AG08395 (cell line): ENCODE measurements at places on chromosomes 11 and 22.

- DNase-seq: no peak
These were observed 62.9 kb upstream of the LRRC4C start for GRCh38 chr11:41522391-41522790.

DNA sequence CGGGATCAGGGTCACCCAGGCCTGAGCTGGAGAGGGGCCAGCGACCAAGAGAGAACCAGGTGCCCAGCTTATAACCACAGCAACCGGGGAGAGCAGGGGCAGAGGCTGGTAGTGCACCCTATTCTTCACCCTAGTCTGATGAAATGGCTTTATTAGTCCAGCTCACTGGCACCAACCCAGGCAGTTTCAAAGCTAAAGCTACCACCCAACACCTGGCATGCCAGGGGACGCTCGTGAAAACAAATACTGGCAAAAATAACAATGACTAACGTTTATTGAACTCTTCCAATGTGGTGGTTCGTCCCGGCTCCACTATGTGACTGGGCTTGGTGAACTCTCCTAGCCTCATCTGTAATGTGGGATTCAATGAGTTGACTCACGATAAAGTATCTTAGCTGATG is 30.6 kb downstream of the SCGB1A1 start:
- no peak for DNase-seq

DNA sequence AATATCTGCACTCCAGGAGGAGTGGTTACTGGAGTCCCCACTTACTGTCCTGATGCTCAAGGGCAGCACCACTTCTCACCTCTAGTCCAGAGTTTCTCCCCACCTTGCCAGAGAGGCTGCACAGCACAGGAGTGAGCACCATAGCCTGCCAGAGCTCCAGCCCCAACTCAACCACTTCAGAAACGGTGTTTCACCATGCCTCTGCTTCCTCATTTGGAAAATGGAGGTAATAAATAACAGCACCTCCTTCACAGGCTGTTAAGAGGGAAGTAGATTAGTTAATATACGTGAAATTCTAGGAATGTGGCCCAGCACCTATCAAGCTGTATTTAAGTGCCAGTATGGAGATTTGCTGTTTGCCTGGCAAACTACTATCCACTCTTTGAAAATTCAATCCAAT is 63.0 kb downstream of the GALNT18 start:
- no peak for DNase-seq

DNA sequence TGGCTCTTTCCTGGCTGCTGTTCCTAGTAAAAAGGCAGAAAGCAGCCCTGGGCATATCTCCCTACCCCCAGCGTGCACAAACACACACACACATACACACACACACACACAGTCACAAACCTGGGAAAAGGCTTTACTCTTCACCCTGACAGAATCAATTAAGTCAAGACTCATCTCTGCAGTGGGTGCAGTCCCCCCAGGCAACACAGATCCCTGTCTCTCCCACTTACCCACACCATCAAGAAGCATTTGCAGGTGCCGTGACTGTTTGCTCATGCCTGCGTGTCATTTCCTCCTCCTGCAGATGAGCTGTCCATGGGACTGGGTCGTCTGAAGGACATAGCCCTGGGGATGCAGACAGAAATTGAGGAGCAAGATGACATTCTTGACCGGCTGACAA is 28.6 kb downstream of the SNAP29 start:
- DNase-seq: no peak

DNA sequence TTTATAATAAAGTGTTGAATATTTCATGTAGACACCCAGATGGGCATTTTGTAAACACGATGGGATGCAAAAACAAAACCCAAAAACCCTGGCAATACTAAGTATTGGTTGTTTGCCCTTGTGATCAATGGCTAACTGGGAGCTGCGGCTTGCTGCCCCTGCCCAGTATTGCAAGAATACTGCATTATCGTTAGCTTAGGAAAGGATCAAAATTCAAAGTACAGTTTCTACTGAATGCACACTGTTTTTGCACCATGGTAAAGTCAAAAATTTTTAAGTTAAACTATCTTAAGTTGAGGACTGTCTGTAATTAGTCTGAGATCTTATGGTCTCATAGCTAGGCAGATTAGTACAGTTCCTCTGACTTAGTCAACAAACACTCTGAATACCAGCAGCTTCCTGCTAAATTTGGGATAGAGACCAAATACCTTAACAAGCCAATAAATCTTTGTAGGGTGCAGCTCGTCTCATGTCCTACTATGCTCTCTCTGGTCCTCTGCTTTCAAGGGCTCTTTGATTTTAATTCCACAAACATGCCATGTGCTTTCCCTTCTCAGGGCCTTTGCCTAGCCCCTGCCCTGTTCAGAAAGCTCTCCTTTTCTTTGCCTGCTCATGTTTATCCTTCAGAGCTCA is 4.0 kb downstream of the CCDC90B start:
- peak; percentile 31 for DNase-seq

- no peak for DNase-seq
These were observed 8.8 kb downstream of the OSBPL5 start for GRCh38 chr11:3156282-3156660.

DNA sequence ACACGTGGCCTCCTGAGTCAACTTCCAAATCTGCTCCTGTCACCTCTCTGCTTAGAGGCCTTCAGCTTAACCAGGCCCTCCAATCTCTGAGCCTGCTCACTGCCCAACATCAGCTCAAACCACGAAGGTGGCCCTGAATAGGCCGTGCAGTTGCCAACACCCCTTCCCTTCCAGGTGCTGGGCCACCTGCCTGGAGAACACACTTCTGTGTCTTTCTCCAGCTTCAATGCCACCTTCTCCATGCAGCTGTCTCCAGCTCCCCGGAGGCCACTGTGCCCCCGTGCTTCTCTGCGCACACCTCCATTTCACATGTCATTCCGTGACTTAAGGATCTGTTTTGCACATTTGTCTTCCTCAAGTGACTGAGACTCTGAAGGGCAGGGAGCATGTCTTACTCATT is 5.3 kb downstream of the RELA start:
- no peak for DNase-seq

- no peak for DNase-seq
These were observed 251.8 kb upstream of the KIRREL3 start for GRCh38 chr11:127252321-127252720.

- peak; percentile 92 for DNase-seq
These were observed 348.0 kb downstream of the TENM4 start for GRCh38 chr11:79092791-79093353.

GRCh38 chr11:25838918-25839625 is 492.9 kb upstream of the ANO3 start:
- no peak for DNase-seq

- DNase-seq: peak; percentile 65
These were observed 17.2 kb downstream of the ARHGEF17 start for GRCh38 chr11:73325036-73325981.

DNA sequence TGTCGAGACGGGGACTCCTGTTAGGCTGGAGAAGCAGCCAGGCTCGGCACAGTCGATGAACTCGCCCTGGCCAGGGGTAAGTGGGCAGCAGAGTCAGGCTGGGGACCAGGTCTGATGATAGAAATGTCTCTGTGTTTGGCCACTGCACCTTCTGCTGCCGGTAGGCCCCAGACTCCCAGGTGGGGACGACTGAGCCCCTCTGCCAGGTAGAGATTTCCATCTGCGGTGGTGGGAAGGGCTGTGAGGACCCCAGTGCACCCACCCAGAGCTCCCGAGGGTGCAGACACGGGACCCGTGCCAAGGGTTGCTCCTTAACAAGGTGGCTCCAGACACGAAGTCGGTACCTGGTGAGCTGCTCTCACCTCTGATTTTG is 862.5 kb downstream of the TBC1D22A start:
- no peak for DNase-seq

- DNase-seq: peak; percentile 91
These were observed 79.2 kb upstream of the GRIK4 start for GRCh38 chr11:120432056-120433018.

- peak; percentile 78 for DNase-seq
These were observed 14.6 kb downstream of the MMP13 start for GRCh38 chr11:102940714-102941588.

GRCh38 chr11:117945047-117945810 is 16.0 kb upstream of the TMPRSS13 start:
- no peak for DNase-seq

DNA sequence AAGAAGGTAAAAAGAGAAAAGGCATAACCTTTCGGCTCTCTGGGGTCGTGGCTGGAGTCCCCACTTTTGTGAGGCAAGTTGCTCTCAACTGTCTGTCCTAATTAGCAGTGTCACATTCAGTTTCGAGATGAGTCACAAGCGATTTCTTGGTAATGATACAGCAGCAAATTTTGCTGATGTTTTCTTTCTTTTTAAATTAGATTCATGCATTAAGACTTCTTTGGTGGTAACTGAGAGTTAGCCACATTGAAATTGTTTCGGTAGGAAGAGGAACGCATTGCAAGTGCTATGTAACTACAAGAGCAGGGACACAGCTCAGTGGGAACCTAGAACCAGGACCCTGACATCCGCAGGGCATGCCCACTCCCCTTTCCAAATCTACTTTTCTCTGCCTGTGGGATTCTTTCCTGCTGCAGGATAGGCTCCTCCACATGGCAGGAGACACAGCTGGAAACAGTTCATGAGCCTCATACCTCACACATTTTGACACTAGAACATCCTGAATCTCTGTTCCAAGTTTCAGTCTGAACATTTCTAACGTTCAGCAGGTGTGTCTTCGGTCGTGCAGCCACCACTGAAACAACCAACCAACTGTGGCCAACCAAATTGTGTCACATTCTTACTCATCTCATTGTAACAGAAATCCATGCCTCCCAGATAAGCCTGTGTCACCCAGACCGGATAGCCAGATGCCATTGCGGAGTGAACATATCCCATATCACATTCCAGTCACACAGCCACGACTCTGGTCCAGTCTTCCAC is 987.6 kb downstream of the NTM start:
- no peak for DNase-seq

DNA sequence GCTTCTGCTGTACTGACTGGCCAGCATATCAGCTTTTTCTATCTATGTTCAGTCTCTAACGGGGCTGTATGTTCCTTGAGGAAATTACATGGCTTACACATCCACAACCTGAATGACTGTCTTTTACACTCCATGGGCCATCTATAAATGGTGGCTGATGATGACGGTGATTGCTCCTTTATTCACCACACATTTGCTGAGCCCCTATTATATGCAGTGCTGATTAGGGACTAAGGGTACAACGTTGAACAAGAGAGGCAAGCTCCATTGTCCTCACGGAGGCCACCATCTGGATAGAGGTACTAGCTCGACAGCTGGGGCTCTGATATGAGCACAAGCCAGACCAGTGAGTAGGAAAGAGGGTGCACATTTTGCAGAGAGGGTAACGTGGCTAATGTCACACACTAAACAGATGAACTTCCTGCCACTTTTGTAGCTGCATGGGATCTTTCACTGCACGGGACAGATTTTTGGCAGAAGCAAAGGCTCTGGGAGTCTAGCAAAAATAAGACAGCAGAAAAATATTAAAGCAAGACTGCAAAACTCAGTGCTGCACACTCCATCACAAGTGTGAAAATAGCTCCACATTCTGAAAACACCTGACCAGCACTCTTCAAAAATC is 30.6 kb downstream of the DRD2 start:
- no peak for DNase-seq

DNA sequence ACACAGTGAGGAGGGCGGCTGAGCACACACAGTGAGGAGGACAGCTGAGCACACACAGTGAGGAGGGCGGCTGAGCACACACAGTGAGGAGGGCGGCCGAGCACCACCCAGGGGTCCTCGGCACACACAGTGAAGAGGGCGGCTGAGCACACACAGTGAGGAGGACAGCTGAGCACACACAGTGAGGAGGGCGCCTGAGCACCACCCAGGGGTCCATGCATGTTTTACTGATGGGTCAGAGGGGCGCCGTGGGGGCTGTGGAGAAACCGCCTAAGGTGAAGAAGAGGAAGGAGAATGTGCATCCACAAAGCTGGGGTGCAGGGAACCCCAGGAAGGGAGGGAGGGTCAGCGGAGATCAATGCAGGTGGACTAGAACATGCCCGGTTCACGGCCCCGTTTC is 461.8 kb downstream of the BRD1 start:
- no peak for DNase-seq

DNA sequence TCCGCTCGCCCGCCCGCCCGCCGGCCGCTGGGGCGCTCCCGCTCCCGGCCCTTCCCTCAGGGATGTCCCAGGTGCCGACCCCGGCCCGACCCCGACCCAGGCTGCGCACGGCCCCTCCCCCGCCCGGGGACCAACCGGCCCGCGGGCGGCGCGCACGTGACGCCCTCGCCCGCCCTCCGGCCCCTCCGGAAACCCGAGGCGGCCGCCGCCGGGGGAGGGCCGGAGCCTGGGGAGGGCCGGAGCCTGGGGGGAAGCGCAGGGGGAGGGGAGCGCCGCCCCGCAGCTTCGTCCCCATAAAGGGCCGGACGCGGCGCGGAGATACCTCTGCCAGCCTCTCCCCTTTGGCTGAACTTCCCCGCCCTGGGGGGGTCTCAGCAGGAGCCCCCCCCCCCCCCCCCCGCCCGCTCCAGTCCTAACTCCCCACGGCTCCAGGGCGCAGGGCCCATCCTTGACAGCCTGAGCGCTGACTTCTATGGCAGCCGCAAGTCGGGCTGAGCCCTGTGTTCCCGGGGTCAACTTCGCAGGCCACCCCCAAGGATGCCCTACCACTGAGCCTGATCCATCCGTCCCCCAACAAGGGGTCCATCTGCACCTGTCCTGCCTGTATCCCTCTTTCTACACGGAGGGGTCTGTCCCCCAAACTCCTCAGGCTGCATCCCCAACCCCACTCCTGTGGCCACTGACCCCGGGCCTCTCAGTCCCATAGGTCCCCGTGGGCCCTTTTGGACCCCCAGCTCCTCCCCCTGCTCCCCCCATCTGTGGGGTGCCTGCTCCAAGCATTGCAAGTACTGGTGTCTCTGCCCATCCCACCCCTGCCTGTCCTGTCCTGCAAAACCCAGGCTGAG is at the start of gene MAPK12:
Gene MAPK12, minus strand, starts transcription at position 69 of the 845 bp plus-strand sequence. CDS start 174 bp downstream, outside the sequence.
- DNase-seq: peak; percentile 65

DNA sequence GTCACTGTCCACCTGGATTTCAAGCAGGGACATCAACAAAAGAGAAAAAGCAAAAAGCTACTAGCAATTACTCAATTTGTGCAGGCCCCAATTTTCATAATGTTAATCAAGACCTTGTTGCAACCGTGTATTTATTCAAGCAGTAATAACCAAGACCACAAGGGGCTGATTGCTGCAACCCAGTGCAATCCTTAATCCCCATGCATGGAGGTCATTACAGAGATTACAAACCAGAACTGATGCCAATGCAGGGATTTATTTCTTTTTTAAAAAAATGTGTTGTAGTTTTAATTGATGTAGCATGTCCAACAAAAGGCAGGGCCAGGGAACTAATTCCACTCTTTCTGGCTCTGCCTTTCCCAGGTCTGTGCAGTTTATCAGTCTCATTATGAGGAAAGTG is 18.4 kb downstream of the TECTA start:
- peak; percentile 16 for DNase-seq

- DNase-seq: no peak
These were observed 112.7 kb upstream of the SLC5A12 start for GRCh38 chr11:26834601-26835000.

- DNase-seq: no peak
These were observed 21.8 kb downstream of the RPL3 start for GRCh38 chr22:39297490-39298240.

- peak; percentile 71 for DNase-seq
These were observed 631 bp upstream of the C22orf39 start for GRCh38 chr22:19448076-19448607.

GRCh38 chr22:40348025-40348658 is 1.8 kb downstream of the ADSL start:
- peak; percentile 77 for DNase-seq

- DNase-seq: no peak
These were observed 6.9 kb upstream of the TUBA8 start for GRCh38 chr22:18103527-18104269.
